ENCODE measurements at places on chromosomes 11 and 22.

DNA sequence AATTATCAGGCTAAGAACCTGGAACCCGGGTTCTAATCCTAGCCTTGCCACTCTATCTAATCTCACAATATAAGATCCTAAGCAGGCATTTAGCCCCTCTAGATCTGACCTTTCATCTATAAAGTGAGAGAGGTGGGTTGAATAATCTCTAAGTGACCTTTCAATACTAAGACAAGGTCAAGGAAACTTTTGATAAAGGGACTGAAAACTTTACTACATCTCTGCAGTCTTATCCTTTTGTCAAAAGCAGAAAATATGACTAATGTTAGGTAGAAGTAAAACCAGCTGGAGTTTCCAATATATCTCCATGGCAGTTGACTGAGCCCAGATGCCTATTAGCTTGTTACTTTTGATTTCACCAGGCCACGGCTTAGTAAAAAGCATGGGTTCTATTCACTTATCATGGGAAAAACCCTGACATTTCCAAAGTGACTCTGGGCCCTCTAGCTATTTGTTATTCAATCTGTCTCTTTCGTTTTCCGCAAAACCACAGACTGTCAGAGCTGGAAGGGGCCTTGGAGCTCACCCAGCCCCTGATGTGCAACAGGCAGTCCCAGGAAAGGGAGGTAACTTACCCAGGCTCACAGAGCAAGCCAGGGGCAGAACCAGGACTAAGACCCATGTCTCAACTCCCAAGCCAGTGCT is 75.8 kb downstream of the RAB30 start:
- DNase-seq: no peak

- DNase-seq: no peak
Observed at GRCh38 chr22:20537983-20538382, 30.6 kb downstream of the MED15 start.

DNA sequence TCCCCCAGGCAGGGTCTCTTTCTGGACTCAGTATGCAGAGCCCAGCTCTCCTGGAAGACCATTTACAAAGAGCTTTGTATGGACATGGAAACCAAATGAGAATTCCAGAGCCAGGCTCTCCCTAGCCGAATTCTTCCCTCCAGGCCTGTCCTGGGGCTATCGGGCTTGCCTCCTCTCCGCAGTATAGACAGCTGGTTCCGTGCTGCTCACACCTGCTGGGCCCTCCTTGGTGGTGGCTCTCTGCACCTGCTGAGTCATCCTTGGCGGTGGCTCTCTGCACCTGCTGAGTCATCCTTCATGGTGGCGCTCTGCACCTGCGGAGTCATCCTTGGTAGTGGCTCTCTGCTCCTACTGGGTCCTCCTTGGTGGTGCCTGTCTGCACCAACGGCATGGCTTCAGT is 743.5 kb downstream of the BRD1 start:
- DNase-seq: no peak

- no peak for DNase-seq
Observed at GRCh38 chr11:70364745-70365543, 33.4 kb upstream of the CTTN start.

DNA sequence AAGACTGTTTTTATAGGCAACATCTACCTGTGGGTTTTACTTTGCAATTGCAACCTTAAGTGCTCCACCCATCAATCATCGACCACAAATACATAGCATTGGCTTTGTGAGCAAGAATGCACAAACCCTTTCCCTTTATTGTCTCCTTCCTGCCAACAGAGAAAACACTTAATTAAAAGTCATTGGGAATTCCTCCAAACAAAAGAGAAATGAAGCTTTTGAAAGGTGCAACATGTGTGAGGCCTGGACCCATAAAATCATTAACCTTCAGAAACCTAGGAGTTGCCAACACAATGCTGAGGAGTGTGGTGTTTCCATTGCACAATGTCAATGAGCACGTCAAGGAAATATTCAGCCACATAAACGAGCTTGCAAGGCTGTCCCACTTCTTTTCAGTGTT is 223.2 kb downstream of the BLID start:
- DNase-seq: no peak

DNA sequence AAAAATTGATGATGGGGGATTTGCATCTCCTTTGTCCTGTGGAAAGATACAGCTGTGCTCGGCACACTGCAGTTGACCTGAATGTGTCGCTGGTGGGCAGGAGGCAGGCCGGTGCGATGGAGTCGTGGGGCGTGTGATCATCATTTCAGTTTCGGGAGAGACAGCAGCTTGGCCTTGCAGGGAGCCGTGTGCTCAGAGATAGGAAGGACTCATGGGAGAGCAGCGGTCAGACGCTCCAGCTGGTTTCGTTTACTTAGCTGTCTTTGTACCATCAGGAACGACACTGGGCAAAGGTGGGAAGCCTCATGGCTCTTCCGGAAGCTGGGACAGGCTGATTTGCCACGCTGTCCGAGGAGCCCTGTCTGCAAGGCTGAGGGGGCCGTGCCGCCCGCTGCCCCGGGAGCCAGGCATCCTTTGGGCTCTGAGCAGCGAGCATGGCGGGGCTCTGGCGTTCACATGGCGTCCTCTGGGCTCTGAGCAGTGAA is 32.7 kb downstream of the GRAMD4 start:
- DNase-seq: no peak

GRCh38 chr22:27480487-27480886 is 321.1 kb downstream of the MN1 start:
- no peak for DNase-seq

GRCh38 chr11:19241260-19242178 is 774 bp upstream of the E2F8 start:
- peak; percentile 76 for DNase-seq

- DNase-seq: no peak
Observed at GRCh38 chr11:85590848-85591483, 36.2 kb downstream of the DLG2 start.

Measured in mucosa of descending colon (tissue), 3 donors.